NCI-H446 (cell line): ENCODE measurements at places on chromosomes 2 and 18.

GRCh38 chr2:53233759-53234547, 533.7 kb upstream of the CHAC2 start:
- DNase-seq, result no peak

DNA sequence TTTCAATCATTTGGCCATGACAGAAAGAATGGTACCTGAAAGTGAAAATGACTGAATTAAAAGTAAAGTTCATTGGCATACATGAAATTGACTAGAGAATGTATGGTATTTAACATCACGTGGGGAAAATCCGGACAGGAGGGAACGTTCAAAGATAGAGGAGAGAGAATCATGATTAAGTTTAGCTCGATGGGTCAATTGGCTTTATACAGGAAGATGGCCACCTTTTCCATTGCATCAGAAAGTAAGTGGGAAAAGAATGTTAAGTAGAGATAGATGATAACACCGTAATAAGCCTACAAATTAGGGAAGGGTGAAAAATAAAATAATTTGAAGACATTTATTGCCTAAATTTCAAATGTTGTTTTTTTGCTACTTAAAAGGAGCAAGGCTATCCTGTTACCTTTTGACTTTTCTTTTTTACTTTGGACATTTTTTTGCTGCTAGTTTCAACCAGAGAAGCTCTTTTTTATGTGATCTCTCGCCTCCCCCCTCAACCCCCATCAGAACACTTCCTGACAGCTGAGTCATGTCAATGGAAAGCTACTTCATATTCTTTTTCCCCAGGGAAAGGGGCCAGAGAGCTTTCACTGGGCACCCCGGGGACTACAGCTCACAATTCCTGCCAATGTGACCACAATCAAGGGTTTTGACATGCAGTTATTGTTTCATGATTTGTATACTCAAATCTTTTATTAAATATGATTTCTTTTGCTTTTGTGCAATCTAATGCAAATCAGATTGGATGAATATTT, 767 bp upstream of the CCDC102B start:
- no peak for DNase-seq

- DNase-seq, result no peak
Observed at GRCh38 chr2:215615803-215616174, 179.9 kb upstream of the FN1 start.

DNA sequence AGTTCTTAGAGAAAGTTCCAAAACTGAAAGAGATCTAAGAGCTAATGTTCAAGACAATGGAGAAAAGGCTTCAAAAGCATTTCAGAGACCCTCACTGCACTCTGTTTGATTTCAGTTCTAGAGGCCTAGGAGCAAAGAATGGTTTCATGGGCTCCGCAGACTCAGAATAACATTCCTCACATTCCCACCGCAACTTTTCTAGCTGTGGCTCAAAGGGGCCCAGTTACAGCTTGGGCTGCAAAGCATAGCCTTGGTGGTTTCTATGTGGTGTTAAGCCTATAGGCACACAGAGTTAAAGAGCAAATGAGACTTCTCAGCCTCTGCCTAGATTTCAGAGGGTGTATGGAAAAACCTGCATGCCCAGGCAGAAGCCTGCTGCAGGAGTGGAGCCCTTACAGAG, 73.0 kb downstream of the FSIP2 start:
- DNase-seq, result no peak

GRCh38 chr2:120793682-120794403, 58.2 kb downstream of the GLI2 start:
- no peak for DNase-seq

DNA sequence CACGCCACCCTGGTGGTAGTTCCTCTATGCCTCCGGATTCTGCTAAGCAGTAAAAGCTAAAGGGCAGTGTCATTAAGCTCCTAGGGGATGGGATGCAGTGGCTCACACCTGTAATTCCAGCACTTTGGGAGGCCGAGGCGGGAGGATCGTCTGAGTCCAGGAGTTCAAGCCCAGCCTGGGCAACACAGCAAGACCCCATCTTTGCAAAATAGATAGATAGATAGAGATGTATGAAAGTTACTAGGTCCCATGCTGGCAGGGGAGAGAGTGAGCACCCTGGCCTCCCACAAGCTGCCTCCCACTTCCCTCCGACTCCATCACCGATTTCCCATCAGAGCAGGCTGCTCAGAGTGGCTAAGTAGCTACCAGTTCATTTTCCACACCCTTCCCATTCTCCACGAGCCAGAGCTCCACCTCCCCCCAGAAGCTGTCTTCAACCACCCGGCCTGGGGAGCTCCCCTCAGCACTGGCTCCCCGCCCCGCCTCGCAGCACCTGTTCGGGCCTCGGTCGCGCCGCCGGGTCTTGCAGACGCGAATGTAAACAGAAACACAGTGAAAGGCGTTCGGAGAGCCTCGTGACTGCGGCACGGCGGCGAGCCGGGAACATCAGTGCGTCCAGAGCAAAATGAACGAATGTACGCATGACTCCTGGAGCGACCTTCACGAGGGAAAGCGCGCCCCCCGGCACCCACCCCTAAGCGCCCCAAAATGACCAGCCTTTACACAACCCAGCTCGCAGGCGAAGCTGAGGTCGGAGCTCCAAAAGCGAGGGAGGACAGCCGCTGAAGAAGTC, 598 bp upstream of the CEP68 start:
- no peak for DNase-seq

GRCh38 chr18:40120796-40121391, 1834.1 kb upstream of the PIK3C3 start:
- no peak for DNase-seq

DNA sequence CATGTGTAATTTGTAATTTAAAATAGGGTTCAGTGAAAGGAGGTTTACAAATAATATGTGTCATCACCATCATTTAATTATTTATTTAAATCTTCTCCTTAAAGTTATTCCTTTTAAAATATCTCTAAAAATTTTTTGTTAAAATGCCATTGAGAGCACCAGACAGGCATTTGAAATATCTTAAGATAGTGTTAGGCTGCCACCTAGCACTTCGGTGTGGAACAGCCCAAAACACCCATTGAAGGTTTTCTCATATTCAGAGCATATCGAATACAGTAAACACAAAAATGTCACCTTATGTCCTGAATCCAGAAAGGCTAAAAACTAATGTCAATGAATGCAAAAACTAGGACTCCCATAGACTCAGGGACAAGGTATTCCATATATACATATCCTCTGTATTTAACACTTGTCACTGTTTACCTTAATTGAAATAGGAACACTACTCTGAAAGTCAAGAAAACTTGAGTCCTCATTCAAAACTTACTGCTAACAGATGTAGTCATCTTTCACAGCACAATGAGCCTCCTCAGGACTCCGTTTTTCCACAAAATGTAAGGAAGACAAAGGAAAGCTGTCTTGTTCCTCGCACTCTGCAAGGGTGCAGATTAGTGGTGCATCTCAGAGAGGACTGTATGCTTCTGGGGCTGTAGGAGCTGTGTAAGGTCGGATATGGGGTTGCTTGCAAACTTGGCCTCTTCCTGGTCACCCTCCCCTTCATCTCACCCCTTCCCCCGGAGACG, 329.5 kb downstream of the PAX3 start:
- peak; percentile 42 for DNase-seq

DNA sequence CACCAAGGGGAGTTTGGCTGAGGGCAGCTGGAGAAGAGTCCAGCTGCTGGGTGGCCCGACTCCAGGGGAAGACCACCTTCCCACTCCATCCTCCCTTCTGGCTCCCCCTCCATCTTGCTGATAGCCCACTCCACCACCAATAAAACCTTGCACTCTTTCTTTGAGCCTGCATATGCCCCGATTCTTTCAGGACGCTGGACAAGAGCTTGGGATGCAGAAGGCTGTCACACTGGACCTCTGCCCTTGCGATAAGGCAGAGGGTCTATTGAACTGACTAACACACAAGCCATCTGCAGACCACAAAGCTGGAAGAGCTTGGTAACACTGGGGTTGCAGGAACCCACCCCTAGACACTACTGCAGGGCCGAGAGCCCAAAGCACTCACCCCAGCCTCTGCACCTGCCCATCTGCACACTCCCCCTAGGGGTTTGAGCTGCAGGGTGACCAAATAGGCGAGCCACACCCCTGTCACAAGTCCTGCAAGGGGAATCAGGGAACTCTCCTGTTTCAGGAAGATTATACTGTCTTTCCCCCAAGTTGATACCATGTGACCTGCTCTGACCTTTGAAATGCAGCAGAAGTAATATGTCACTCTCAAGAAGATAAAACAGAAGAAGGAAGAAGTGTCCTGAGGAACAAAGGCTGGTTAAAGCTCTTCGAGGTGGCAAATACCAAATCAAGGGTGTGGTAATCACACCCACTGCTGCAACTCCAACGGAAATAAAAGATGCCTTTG, 70.5 kb downstream of the SMAD4 start:
- DNase-seq, result no peak

DNA sequence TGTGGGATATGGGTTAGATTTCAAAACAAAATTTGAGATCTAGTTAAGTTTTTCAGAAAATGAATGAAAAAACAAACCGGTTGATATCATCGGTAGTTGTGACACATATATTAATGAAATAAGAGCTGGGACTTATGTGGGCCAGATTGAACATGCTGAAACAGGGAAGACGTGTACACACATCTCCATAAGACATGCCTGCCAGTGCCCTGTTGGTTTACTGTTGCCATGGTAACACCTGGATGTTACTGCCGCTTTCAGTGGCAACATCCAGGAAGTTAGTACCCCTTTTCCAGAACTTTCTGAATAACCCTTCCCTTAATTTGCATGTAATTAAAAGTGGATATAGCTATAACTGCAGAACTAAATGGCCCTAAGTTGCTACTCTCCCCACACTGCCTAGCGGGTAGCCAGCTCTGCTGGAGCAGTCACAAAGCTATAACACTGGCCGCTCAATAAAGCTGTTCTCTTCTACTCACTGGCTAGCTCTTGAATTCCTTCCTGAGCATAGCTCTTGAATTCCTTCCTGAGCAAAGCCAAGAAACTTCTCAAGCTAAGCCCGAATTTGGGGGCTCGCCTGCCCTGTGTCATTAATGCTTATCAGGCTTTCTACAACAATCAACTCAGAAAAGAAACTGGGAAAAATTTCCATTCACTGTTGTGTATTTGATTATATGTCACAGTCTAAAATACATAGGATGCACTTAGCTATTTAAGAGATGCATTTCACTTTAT, 776.3 kb upstream of the CDH7 start:
- no peak for DNase-seq

DNA sequence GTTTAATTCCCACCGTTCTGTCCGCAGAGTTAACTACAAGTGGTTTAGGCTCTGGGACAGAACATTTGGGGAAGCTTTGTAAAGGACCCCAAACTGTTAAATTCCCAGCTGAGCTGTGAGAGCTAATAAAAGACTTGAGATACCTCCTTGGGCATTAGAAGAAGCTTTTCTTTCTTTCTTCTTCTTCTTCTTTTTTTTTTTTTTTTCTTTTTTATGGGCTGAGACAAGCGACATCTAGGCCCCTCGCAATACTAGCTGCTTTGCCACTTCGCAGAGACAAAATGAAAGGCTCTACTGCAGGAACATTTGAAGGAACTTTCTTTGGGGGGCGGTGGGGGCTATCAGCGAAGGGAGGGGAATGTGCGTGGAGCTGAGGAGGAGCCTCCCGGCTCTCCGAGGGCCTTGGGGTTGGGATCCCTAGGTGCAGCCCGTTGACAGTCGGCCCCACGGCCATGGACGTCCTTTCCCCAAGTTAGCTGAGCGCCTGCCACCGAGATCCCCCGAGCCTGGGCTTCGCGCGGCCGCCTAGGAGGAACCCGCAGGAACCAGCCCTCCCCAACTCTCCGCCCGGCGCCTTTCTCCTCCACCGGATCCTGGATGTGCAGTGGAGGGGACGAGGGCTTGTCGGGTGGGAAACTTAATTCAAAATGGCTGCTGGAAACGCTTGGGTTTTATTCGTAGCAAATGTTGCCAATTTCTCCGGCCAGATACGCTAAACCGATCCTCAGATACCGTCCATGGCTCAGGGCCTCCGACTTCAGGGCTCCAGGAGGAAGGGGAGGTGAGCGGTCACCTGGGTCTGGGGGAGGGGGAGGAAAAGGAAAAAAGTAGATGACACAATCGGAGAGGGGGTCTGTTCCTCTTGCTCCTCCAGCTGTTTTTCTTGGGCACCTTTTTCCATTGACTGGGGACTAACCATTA, 4.2 kb downstream of the MEIS1 start:
- no peak for DNase-seq

- no peak for DNase-seq
Observed at GRCh38 chr2:122949523-122949922, 1075.6 kb upstream of the CNTNAP5 start.

GRCh38 chr2:224466304-224466895, 64.5 kb upstream of the FAM124B start:
- no peak for DNase-seq

DNA sequence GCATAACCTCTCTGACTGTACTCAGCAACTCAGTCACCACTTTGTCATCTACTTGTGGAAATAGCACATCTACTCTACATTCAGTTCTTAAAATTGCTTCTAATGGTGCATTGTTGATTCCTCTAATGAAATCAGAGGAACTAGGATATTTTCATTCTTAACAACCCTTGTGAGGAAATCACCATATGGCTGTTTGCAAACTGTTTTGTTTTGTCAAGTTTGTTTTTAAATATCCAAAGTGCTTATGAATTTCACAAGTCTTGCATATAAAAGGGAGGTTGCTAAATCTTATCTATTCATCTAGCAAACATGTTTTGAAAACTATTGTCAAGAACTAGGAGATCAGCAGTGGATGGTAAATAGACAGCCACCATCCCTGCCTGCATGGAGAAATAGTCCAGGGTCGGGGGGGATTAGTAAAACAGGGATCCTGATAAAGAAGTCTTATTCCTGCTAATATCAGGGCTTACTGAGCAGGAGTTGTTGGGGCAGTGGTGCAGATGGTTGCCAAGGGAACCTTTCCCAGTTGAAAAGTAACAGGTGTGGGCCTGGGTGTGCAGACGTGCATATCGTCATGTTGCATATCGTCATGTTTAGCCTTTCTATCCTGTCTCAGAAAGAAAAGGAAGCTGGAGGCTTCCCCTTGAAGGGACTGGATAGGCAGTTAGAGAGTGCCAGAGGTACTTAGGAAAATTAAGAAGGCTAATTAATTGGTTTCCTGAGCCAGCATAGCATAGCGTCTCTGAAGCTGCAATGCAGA, 7.5 kb upstream of the MYO3B start:
- no peak for DNase-seq

DNA sequence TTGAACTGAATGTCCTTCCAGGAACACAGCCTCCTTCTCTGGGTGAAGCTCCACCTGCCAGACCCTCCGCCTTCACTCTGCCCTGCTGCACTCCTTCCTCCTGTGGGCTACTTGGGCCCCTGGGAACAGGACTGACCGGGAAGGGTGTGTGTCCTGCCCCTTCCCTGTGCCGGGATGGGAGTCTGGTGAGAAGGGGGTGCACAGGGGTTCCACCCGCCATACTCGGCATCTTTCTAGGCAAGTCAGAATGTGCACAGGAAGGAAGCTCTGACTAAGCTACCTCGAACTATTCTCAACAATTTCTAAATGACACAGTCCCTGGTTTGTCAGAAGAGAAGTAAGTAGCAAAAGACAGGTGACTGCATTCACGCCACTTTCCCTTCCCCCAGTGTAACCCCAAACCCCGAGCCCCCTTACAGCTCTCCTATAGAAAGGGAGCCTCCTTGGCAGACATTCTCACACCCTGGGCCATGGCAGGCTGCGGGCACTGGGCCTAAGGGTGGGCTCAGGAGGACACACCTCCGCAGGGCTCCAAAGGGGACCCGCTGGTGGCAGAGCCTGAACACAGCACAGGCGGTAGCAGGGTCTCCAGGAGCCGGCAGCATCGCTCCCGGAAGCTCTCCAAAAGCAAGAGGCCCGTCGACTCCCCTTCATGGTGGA, 184.1 kb downstream of the HDAC4 start:
- DNase-seq, result no peak
